ENCODE measurements at places on chromosomes 5 and 9.

- no peak for DNase-seq
Measured at GRCh38 chr5:43063721-43064171, 23.6 kb upstream of the ANXA2R start.

DNA sequence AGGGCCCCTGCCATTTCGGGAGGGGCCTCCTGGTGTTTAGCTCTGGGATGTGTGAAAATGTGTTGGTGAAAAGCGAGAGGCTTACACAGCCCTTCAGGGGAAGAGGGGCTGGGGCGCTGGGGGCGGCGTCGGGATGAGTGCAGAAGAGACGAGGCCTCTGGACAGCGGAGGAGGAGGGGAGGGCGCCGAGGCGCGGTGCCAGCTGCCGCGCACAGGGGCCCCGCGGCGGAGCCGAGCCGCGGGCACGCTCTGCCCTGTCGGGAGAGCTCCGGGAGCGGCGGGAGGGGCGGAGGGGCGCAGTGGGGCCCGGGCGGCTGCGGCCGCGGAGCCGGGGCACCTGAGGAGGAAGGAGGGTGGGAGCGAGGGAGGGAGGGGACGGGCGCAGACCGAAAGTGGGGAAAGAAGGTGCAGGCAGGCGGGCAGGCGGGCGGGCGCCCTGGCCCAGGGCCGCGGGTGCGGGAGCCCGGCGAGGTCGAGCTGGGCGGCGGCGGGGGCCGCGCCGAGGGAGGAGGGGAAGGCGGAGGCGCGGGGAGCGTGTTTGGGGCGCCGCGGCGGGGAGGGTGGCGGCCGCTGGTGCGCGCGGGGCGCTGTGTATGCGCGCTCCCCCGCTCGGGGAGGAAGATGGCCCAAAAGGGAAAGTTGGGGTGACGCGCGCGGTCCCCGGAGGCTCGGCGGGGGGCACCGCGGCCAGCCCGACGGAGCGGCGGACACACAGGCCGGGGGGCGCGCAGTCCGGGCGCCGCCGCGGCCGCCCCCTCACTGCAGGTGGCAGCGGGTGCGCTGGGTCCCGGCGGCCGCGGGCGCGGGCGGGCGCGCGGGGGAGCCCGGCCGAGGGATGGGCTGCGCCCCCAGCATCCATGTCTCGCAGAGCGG is at the start of gene PDE8B:
Gene PDE8B, plus strand, starts transcription at position 590 of the 873 bp plus-strand sequence. Its CDS starts 246 bp downstream, at position 836.
- DNase-seq: no peak

DNA sequence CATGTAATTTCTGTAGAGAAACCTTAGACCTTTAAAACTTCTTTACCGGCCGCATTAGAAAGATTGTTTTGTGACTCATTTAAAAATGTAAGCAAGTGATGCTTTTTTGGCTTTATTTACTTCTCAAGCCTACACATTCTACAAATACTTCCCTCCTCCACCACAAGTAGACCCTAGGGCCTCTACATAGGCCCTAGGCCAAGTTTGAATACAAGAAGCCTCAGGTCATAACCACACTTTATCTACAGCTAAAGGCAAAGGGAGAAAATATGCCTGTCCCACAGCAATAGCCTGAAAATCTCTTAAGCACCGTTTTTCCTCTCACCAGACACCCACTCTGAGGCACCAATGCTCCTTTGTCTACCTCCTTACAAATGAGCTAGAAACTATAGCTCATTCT is 53.9 kb downstream of the CSNK1A1 start:
- no peak for DNase-seq

GRCh38 chr9:4464911-4465513 is 25.3 kb upstream of the SLC1A1 start:
- DNase-seq: no peak

- DNase-seq: no peak
Measured at GRCh38 chr5:133877351-133878235, 90.8 kb downstream of the C5orf15 start.

- DNase-seq: no peak
Measured at GRCh38 chr9:71646131-71646530, 122.2 kb downstream of the CEMIP2 start.

- no peak for DNase-seq
Measured at GRCh38 chr5:142795251-142795650, 25.1 kb downstream of the ARHGAP26 start.

DNA sequence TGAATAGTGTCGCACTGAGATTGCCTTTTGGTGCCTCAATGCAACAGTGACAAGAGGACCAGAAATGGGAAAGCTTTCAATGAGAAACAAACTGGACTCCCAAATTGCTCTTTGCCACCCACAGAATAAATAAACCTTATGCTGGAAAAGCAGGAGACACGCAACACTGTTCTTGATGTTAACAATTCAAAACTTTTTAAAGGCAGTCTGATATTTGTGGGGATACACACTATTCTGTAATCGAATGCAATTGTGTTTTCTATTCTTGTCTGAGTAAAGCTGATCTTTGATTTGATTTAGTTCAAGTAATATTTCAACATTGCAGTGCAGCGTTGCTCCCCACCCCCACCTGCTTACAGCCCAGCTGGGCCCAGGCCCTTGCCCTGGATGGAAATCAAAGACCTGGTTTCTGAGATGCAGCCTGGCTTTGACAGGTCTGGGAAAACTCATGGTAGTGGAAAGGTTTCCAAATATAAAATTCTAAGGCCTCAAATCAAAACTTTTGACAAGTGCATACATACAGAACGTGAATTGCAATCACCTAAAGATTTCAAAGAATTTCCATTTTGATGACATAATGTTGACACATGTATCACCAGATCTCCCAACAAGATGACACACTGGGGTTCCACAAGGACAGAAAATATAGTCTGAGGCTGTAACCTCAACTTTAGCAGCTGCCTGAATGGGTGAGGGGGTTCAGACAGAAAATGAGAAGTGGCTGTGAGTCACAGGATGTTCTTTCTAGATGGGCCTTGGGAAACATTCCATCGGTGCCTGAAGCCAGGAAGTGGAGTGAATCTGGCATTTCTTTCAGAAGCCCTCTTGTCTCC is 55.1 kb downstream of the ABCA1 start:
- DNase-seq: no peak

DNA sequence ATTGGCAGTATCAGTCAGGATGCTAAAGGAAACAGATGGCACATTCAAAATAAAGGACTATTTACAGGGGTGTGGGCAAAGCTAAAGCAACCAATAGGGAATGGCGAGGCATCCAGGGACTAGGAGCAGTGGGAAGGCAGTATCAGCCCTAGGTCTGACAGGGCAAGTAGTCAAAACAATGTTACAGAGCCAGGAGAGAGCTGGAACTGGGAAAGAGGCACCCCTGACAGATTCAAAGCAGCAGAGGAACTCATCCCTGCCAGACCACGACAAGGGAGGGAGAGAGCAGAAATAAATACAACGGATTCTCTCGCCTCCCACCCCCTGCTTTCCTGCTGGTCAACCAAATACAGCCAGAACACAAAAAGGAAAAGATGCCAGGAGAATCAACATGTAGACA is 371.5 kb downstream of the NR2F1-AS1 start:
- no peak for DNase-seq

DNA sequence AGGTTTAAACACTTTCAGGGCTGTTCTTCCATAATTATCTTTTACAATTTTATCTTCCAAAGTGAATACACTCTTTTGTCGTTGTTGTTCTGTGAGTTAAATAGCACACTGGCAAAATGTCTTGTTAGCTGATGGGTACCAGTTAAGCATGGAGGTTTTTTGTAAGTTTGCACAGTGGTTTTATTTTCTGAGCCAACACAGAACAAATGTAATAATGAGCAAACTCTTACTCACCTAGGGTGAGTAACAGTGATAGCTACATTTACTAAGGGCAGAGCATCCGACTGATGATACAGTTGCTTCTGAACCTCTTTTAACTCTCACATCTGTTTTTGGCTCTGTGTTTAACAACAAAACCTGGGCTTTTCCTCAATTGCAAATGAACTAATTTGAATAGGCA is 103.2 kb downstream of the CTNND2 start:
- no peak for DNase-seq

DNA sequence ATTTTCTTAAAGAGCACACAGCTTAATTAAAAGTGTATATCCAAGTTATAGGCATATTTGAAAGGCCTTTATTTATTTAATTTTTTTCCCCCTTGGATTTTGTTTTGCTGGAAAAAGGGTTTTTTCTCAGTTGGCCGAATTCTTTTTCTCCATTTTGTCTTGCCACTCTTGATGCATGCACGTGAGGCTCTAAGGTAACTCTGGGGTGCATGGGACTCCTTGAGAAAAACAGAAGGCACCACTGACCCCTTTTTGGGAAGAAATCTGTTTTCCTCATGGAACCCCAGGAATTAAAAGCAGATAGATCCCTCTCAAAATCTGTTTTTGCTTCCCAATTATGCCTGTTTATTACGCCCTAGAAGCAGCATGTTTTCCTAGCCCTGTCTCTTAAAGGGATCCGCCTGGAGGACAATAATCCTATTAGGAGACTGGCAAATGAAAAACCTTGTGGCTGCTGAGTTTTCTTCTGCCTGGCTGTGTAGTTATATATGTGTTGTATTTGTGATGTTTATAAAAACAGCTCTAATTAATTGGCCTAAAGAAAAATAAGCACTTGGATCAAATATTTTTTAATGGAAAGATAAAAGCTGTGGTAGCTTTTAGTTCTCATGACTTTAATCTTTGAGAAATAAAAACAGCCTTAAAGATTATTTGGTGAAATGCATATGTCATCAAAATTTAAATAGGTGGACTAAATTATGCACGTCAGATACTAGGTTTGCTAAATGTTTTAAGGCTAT is 435.1 kb upstream of the CDH9 start:
- DNase-seq: no peak

- DNase-seq: no peak
Measured at GRCh38 chr5:2901511-2901910, 150.0 kb upstream of the IRX2 start.

DNA sequence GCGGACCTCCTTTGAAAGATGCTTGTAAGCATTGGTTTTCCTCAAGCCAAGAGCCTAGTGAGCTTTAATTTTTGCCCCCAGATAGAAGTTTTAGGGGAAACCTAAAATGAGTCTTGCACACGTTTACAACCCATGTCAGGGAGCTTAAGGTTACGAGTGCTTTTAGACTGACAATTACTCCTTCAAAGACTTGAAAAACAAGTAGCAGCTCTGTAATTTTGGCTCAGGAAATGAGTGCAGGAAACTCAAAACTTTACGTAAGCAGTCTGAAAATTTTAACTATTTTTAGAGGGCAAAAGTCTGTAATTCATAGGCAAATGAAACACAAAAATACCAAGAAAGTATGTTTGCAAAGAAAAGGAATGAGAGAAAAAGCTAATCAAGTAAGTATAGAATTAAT is 36.8 kb downstream of the UBE2QL1 start:
- DNase-seq: no peak

DNA sequence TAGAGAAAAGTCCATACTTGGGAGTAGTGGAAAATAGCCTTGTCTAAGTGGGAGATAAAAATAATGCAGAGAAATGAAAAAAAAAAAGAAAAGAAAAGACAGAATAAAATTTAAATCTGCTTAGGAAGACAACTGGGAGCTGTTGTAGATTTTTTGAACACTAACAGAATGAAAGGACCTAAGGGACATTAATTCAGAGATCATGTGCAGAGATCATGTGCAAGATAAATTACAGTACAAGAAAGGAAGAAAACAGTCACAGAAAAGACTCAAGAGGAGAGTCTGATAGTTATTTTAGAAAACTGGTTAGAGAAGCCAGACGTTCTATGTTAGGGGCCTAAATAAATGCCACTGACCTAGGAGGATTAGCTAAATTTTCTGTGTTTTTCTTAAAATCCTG is 1226.8 kb upstream of the NUDT12 start:
- no peak for DNase-seq

- no peak for DNase-seq
Measured at GRCh38 chr9:123069010-123069481, 35.6 kb downstream of the GPR21 start.

DNA sequence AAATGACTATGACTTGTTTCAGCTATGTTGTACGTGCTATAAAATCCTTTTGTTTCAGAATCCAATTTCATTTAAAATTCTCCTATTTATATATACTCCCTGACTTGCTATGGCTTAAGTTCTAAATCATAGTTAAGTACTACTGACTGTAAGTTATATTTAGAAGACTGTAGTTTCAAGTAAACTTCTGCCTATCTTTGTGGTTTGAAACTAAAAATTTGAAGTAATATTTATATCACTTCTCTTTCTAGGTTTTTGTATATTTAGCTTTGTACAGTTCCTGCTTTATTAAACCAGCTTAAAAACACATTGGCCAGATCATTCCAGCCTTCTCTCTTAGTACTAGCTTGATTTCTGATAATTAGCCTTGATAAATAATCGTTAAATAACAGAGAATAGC is 196.3 kb downstream of the MLLT3 start:
- DNase-seq: no peak
